HL-60 (cell line): ENCODE measurements at places on chromosomes 6 and 20.

DNA sequence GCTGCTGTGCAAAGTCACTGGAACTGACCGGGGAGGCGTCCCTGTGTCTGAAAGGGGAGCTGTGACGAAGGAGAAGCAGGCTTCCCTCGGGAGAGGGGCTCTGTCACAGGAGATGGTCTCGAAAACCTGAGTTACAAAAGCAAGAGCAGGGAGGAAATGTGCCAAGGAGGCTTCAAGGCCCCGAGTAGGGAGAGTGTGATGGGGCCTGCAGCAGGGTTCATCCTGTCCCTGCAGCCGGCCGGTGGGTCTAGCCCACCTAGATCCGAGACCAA lies 16.7 kb downstream of the DYNLT1 start:
- no peak for DNase-seq

DNA sequence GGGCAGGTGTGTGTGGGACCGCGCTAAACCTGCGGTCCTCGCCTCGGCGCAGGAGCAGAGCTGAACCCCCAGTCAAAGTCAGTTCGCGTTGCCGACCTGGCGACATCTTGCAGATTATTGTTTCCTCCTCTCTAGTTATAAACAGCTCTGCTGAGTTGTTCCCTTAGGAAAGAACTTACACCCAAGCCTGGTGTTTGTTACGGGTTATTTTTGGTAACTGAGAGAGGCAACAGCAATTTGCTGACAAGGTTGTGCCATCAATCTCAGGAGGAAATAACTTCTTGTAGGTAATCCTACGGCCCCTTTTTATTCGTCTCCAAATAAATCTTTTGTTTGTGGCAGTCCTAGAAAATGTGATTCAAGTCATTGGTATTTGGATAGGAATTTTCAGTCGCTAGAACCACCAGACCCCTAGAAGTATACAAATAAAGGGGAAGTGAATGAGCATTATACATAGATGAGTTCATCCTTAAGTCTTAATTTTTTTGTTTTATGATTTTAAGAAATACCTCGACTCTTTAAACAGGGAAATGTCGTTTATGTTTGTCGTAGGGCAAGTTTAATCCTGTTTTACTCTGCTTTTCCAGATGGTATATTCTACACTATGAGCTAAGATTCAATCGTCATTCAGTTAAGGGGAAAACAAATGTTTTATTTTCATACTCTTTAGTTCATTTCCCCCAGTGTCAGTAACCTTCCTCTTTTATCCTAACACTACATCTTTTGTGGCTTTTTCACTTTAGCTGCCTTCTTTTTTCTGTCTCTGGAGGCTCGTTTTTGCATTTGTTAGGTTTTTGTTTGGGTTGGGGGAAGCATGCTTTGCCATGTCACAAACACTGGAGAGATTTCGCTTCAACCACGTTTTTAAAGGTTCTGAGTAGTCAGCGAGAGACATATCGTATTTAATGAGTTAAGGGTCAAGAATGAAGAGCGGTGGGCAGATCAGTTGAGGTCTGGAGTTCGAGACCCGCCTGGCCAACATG lies 1.2 kb downstream of the PM20D2 start:
- peak; percentile 35 for DNase-seq

- DNase-seq = peak; percentile 62
Observed at GRCh38 chr6:98845211-98846020, 11.0 kb downstream of the POU3F2 start.

- no peak for DNase-seq
Observed at GRCh38 chr6:112145080-112145573, 57.7 kb downstream of the FAM229B start.

DNA sequence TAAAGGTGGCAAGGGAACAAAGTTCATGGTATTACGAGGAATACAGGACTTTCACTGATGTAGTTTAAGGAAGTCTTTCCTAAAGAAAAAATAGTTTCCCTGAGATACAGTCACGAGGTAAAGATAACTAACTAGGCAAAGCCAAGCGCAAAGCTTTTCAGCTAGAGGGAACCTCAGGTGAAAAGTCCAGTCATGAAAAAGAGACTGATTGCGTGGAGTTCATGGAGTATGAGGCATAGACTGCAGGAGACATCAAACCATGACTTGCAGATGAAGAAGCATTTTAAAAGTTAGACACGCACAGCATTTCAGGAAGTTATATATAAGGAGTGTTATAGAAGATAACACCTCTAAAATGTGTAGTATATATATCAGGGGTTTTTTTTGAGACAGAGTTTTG lies 205.6 kb upstream of the ZNF184 start:
- DNase-seq = no peak

GRCh38 chr6:164898412-164898811 lies 411.0 kb downstream of the C6orf118 start:
- no peak for DNase-seq

DNA sequence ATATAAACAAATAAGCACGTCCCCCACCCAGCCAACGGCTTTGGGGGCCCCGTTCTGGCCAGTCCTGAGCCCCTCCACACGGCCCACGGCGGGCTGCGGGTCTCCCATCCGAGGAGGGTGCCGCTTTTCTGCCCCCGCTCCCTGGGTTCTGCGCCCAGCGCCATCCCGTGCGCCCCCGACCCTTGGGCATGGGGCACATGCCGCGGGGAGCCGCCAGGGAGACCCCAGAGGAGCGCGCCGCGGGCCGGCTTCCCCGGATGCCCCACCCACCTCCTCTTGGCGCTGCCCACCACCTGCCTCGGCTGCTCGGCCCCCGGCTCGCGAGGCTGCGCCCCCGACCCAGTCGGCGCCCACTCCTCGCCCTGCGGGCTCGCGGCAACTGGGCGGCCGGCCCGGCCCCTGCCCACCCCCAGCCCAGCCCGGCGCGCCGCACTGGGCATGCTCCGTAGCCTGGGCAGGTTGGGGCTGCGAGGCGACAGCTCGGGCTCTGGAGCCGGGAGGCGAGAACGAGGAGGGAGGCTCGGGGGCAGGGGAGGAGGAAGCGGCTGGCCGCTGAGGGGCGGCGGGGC lies 570 bp upstream of the PLCB4 start:
- no peak for DNase-seq

DNA sequence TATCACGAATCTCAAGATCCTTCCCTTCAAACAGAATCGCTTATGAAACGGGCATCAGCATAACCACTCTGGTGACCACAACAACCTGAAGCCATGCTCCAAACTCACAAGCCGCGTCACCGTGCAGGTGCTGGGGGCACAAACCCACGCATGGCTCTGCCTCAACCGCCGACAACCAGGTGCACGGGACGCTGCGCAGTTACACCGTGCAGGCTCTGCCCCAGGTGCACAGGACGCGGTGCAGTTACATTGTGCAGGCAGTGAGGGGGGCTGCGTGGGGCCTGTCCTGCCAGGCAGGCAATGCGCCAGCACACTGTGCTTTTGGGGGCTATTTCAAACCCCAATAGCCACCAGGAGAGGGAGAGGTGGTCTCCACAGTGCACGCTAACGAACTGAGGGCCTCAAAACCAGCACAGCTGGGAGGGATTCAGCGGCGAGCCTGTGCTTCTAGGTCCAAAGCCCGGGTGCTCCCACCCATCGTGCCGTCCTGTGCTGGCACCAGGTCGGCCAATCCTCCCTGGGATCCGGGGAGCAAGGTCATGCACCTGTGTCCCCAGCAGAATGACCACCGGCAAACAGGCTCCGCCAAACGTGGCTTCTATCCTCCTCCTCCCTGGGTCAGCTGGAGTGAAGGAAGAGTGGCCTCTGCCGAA lies 35.8 kb downstream of the ZBTB46 start:
- DNase-seq = no peak

DNA sequence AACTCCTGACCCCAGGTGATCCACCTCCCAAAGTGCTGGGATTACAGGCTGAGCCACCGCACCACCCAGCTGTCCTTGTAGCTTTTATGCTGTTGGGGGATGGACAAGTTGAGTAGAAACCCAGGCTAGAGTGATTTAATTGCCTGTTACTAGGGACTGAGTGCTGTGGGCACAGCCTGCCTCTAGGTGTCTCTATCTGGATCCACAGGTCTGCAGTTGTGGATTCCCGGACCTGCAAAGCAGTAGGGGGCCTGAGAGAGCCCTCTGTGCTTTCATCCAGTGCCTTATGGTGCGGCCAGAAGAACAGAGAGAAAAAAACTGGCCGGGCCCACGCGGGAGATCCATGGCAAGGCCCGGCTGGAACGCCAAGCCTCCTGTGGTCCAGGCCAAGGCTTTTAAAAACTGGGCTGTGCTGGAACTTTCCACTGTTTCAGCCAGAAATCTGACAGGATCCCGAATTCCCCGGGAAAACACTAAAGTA lies 5.2 kb downstream of the SIRPA start:
- peak; percentile 51 for DNase-seq

- no peak for DNase-seq
Observed at GRCh38 chr6:162887981-162888689, 160.4 kb downstream of the PACRG start.

DNA sequence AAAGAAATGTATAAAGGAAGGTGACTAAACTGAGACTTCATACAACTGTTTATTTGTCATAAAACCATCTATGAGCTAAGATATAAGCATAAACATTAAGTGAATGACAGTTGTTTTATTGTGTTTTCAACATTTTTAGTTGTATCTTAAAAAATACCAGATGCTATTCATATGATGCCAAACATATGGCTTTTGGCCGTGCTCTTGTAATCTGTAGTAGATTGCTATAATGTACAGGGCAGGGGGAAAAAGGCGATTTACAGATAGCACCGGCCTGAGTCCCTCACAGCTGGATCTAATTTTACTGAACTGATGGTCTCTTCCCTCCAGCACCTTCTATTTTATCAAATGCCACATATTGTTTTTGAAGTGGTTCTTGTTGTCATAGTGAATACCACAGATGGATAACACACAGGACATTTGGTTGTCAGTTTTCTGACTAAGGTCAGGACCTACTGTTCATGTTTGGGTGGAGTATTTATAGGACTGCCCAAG lies 48.2 kb downstream of the CENPW start:
- no peak for DNase-seq

DNA sequence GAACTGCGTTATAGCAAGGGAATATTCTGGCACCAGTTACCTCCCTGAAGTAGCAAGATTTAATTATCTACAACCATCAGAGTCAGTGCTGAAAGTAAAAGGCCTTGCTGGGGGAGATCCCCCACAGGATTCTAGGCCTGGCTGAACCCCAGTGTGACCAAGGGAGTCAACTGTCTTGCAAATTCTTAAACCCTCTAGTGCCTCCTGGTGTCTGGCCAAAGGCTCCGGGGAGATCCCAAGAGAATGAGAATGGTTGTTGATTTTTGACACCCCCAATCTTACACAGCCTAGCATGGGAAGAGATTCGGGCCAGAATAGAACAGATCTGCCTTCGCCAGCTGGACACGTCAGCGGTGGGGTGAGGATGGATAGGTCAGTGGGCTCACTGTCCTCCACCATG lies 179.4 kb downstream of the ERMARD start:
- peak; percentile 11 for DNase-seq

DNA sequence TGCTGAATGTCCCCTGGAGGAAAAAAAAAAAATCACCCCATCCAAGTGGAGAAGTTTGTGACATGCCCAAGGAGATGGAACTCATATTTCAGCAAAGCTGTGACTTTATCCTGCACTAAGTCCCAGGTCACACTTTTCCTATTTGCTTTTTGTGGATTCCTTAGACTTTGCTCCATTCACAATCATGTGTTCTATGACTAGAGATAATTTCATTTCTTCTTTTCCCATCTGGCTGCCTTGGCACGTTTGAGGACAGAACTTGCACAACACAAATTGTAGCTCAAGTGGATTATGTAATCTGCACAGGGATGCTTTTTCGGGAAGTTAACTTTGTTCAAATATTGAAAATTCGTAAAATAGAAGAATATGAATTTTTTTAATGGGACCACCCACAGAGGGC lies 100.7 kb upstream of the PTPN1 start:
- peak; percentile 59 for DNase-seq

- DNase-seq = no peak
Observed at GRCh38 chr6:39938773-39939654, 4.8 kb upstream of the MOCS1 start.

GRCh38 chr6:885051-885590 lies 192.2 kb upstream of the EXOC2 start:
- DNase-seq = peak; percentile 11

GRCh38 chr20:58483470-58483869 lies 31.7 kb downstream of the APCDD1L start:
- no peak for DNase-seq

DNA sequence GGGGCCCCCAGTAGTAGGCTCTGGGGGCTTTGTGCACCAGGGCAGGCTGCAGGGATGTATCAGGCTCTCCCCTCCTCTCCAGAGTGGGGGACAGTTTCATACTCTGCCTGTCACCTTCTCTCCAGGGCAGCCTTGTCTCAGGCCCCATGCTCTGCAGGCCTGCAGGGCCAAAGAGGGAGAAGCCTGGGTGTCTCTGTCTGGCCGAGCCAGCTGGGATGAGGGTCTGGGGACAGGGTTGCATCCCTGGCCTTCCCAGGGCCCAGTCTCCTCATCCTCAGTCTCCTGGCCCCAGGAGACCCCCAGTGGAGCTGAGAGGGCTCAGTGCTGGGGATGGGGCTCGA lies 14.8 kb upstream of the IP6K3 start:
- no peak for DNase-seq

- DNase-seq = no peak
Observed at GRCh38 chr20:32465092-32465900, 107.2 kb downstream of the ASXL1 start.

- no peak for DNase-seq
Observed at GRCh38 chr20:45970646-45971424, 1.2 kb downstream of the ZNF335 start.

DNA sequence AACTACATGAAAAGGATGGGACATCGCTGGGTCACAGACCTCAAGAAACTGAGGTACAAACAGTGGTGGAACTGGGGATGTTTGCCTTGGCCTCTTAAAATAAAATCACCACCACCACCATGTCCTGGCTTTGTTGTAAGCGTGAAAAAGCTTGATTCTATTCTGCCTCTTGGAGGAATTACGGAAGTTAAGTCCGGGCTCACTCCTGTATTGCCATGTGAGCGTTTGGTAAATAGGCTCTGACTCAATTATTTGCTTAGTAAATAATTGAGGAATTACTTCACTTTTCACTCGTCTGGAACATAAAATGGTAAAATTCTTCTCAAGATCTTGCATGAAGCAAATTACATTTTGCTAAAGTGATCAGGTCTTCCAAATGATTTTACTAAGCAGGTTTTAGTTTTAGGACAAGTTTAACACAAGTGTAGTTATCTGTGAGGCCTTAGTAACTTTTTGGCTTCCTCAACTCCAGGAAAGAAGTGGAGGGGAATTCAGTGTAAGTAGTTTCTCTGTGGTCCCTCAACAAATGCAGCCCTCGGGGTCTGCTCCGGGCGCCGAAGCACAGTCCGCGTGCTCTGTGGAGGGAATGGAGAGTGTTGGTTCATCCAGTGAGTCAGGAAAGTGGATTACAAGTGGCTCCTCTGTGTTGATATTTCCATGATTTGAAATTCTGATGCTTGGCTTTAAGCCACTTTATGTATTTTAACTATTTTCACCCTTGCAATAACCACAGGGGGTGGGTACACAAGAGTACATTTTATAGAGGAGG lies 23.8 kb downstream of the IYD start:
- DNase-seq = no peak
